ENCODE measurements at places on chromosomes 6 and 20.

- DNase-seq: no peak
These were observed 5.1 kb downstream of the RPL10A start for GRCh38 chr6:35473075-35473849.

- no peak for DNase-seq
These were observed 121.4 kb downstream of the TPBG start for GRCh38 chr6:82484737-82485626.

- no peak for DNase-seq
These were observed at the start of gene TAGAP for GRCh38 chr6:159044899-159045727. Gene TAGAP (minus strand): TSS chr6:159044991. CDS start chr6:159044146, 845 bp downstream.

GRCh38 chr20:23164176-23164601 is 78.1 kb upstream of the CD93 start:
- DNase-seq: peak; percentile 59

GRCh38 chr6:113908801-113909200 is 51.7 kb downstream of the MARCKS start:
- DNase-seq: no peak

GRCh38 chr20:53736757-53737395 is 143.2 kb upstream of the ZNF217 start:
- no peak for DNase-seq
